Naive thymus-derived CD8-positive, alpha-beta T cell (primary cell): ENCODE measurements at places on chromosomes 3 and 15. TPM values are rescaled to one million over a fixed set of nuclear protein-coding genes. Genes with fewer than 3 reads are reported as not detected.

Gene PRR23E
- total RNA-seq: not detected

Gene ACP3
- not detected for total RNA-seq

Gene TICRR
- total RNA-seq: 0.16 TPM

Gene PLSCR1
- 19.9 TPM for total RNA-seq

Gene HTR3E
- not detected for total RNA-seq

Gene CSTA
- total RNA-seq: not detected

Gene SLC6A20
- total RNA-seq: not detected

Gene ABHD17C
- total RNA-seq: 2.5 TPM

- no peaks in the 10 kb centered on the region for H3K36me3 ChIP-seq
- H3K4me3 ChIP-seq: no peak overlapping the region
- H3K4me1 ChIP-seq: peaks cover 4% of the 10 kb centered on the region
- DNase-seq: no peak
- H3K27me3 ChIP-seq: peaks cover 30% of the 10 kb centered on the region
These were observed 14.9 kb downstream of the SEMA5B start for GRCh38 chr3:123012652-123013051.

GRCh38 chr3:80017369-80017768, 249.6 kb upstream of the ROBO1 start:
- H3K27ac ChIP-seq: no peak overlapping the region
- DNase-seq: no peak
- no peaks in the 10 kb centered on the region for H3K36me3 ChIP-seq
- H3K4me3 ChIP-seq: no peak overlapping the region
- no peaks in the 10 kb centered on the region for H3K4me1 ChIP-seq

GRCh38 chr3:152556731-152557254, 278.1 kb upstream of the P2RY1 start:
- H3K4me3 ChIP-seq: no peak overlapping the region
- no peaks in the 10 kb centered on the region for H3K36me3 ChIP-seq
- no peaks in the 10 kb centered on the region for H3K27me3 ChIP-seq
- no peaks in the 10 kb centered on the region for H3K4me1 ChIP-seq

- H3K27me3 ChIP-seq: peaks cover 2% of the 10 kb centered on the region
- H3K4me3 ChIP-seq: no peak overlapping the region
- H3K36me3 ChIP-seq: no peaks in the 10 kb centered on the region
- no peaks in the 10 kb centered on the region for H3K4me1 ChIP-seq
These were observed 210.7 kb upstream of the NSMCE3 start for GRCh38 chr15:29480278-29480677.

- H3K27me3 ChIP-seq: no peaks in the 10 kb centered on the region
- peaks cover under 1% of the 10 kb centered on the region for H3K4me1 ChIP-seq
- no peak overlapping the region for H3K27ac ChIP-seq
- H3K4me3 ChIP-seq: no peak overlapping the region
- no peak for DNase-seq
These were observed 632.7 kb downstream of the NTRK3 start for GRCh38 chr15:87623832-87624231.

GRCh38 chr3:40864146-40864782, 335.0 kb upstream of the CTNNB1 start:
- H3K27ac ChIP-seq: no peak overlapping the region
- no peaks in the 10 kb centered on the region for H3K36me3 ChIP-seq
- H3K27me3 ChIP-seq: peaks cover 4% of the 10 kb centered on the region
- H3K4me1 ChIP-seq: no peaks in the 10 kb centered on the region
- H3K4me3 ChIP-seq: no peak overlapping the region
- no peak for DNase-seq

- no peak within 1 kb of the TSS for H3K27ac ChIP-seq
- H3K36me3 ChIP-seq: no peaks in the 10 kb centered on the region
- no peak for DNase-seq
- H3K4me1 ChIP-seq: peaks cover 15% of the 10 kb centered on the region
- H3K4me3 ChIP-seq: peak within 1 kb of the TSS; percentile 73
- H3K27me3 ChIP-seq: peaks cover 83% of the 10 kb centered on the region
These were observed at the start of gene TPM1 for GRCh38 chr15:63041974-63042876. Gene TPM1, plus strand, starts transcription at chr15:63042747. Its CDS starts 83 bp downstream, at chr15:63042830.

DNA sequence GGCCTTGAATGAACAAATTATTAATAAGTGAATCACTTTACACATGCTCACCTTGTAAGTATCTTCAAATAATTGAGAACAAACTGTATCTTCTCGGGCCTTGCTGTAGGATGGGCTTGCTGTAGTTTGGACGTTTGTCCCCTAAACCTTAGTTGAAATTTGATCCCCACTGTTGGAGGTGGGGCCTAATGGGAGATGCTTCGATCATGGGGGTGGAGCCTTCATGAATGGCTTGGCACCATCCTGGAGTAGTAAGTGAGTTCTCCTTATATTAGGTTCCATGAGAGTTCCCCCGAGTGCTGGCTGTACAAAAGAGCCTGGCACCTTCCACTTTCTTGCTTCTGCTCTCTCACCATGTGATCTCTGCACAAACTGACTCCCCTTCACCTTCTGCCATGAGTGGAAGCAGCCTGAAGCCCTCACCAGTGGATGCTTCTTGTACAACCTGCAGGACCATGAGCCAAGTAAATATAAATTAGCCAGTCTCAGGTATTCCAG, 29.3 kb downstream of the PIGB start:
- H3K36me3 ChIP-seq: peaks cover 5% of the 10 kb centered on the region
- peak overlapping the region; percentile 32 for H3K27ac ChIP-seq
- no peak for DNase-seq
- H3K4me1 ChIP-seq: no peaks in the 10 kb centered on the region

DNA sequence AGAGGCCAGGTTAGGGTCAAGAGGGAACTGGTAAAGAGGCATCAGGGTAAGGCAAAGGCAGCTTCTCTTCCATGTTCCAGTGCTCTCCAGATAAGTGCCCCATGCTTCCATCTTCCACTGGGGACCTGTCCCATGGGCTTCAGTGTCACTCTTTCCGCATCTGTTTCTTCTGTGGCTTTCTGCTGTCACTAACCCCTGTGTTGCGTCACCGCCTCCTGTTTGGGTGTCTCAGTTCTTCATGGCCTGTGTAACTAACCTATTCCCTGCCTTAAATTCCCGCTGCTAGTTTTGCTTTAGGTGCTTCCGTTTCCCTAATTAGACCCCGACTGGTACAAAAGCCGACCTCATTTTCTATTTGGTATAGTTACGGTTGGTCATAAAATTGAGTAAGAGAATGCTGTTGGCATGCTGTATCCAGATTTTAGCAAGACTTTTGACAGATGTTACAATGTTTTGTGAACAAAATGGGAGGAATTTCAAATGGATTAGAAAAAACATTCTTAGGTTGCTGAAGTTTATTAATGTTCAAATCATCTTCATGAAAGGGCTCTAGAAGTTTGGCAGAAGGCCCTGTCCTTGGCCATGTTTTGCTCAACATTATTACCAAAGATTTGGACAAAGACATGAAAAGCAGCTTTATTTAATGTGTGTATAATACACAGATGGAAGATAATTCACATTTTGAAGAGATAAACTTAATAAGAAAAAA, 245.3 kb downstream of the BBX start:
- H3K27me3 ChIP-seq: no peaks in the 10 kb centered on the region
- H3K36me3 ChIP-seq: peaks cover 30% of the 10 kb centered on the region
- no peak overlapping the region for H3K27ac ChIP-seq
- no peak overlapping the region for H3K4me3 ChIP-seq
- DNase-seq: no peak

GRCh38 chr3:17915341-17915740, 172.9 kb upstream of the TBC1D5 start:
- no peak overlapping the region for H3K27ac ChIP-seq
- DNase-seq: no peak
- H3K4me1 ChIP-seq: no peaks in the 10 kb centered on the region

- DNase-seq: no peak
- no peaks in the 10 kb centered on the region for H3K27me3 ChIP-seq
- H3K27ac ChIP-seq: no peak overlapping the region
These were observed 20.7 kb downstream of the USP13 start for GRCh38 chr3:179673523-179673922.

DNA sequence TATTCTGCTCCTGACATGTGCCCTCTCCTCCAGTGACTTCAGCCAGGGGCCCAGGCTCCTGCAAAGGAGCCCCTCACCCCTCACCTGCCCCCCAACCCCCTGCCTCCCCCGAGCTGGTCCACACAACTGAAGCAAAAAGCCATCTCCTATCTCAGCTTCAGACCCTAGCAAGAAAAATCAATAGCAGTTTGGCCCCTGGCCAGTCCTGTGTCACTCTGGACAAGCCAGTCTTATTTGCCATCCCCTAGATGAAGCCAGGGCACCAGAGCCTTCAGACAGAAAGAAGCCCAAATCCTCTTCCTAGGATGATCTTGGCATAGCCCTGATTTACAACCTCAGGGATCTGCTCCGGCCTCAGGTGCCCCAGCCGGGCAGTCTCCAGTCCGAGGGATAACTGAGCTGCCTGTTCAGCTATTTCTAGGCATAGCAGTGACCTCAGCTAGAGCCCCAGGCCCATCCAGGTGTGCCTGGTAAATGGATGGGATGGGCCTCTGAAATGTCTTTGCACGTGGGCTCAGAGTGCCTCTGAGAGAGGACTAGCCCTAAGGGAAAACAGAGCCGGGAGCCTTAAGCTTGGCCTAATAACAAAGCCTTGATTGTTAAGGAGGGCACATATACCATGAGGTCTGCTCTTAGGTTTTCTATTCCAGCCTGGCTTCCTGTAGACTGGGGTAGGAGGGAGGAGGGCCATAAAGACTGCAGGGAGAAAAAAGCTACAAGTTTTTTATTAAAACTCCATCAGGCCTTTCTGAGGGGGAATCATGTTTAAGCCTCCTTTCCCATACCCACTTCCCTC, 242.0 kb downstream of the SHQ1 start:
- H3K27ac ChIP-seq: no peak overlapping the region
- H3K36me3 ChIP-seq: no peaks in the 10 kb centered on the region
- H3K4me3 ChIP-seq: no peak overlapping the region
- H3K27me3 ChIP-seq: peaks cover 13% of the 10 kb centered on the region
- H3K4me1 ChIP-seq: peaks cover 4% of the 10 kb centered on the region

DNA sequence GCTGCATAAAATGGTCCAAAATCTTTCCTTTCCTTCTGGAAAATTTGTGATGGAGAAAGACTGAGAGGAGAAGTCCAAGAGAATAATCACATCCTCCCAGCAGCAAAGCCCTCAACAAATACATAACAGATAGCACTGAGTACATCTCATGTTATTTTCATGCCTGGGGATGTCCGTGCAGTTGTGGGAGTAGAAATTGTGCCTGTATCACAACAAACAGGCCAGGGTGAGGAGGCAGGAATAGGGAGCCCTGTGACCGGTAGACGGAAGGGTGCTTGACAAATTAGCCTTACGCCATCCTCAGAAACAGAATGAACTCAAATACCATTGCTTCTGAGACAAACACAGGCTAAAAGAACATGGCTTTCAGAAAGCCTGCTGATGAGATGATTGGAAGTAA, 333.2 kb upstream of the UMPS start:
- no peak overlapping the region for H3K4me3 ChIP-seq
- DNase-seq: no peak
- H3K27ac ChIP-seq: no peak overlapping the region
- no peaks in the 10 kb centered on the region for H3K4me1 ChIP-seq
- H3K36me3 ChIP-seq: no peaks in the 10 kb centered on the region
- H3K27me3 ChIP-seq: peaks cover 19% of the 10 kb centered on the region

GRCh38 chr15:20407553-20407952, 134.0 kb downstream of the GOLGA6L6 start:
- no peaks in the 10 kb centered on the region for H3K4me1 ChIP-seq
- no peak for DNase-seq
- no peak overlapping the region for H3K4me3 ChIP-seq
- no peaks in the 10 kb centered on the region for H3K27me3 ChIP-seq
- no peak overlapping the region for H3K27ac ChIP-seq
- no peaks in the 10 kb centered on the region for H3K36me3 ChIP-seq
